Stimulated activated CD8-positive, alpha-beta memory T cell treated with anti-CD3 and anti-CD28 coated beads, Interleukin-15, amount 100 ng/mL, for 48 hours (primary cell): ENCODE measurements at places on chromosomes 11 and 22.

DNA sequence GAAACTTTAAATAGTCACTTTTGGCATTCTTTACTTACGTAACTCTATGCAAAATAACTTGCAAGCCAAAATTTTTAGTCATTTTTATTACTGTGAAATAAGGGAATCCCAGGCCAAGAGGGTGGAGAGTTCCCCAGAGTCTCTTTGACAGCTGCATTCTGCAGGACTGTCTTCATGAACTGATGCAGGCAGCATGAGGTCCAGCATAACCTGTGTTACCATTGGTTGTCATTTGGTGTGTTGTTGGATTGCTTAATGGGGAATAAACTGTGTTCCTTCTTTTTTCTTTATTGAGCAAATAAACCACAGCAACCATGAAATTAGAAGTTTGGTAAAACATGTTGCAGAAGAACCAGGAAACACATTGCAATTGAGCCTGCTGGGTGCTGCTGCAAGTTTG, 24.6 kb downstream of the MMP27 start:
- no peak for DNase-seq

- DNase-seq: no peak
These were observed 328.3 kb downstream of the FAT3 start for GRCh38 chr11:92552942-92553341.

DNA sequence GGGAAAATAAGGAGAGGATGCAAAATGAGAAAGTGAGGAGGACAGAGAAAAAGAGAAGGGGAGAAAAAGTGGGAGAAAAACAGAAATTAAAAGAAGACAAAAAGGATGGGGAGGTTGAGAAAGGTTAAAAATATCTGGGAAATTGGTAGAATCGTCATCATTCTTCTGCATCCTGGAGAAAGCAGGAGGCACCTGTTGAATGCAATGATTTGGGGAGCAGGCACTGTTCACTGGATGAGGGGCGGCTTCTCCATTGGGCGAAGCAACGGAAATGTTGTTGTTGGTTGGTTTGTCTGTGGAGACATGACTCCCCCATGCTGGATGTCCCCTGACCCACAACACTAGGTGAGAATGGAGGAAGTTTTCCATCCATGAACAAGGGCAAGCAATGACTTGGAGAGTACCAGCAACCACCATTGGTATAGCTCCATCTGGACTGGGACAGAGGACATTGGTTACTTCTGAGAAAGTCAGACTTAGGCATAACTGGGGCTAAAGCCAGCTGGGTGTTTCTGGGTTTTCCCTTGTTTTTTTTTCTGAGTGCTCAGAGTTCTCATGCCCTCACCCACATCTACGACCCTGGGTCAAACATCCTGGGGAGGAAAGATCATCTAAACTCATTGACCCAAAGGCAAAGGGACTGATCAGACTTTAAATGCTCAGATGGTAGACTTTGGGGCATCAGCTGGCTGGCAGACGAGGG, 11.9 kb upstream of the CD44 start:
- no peak for DNase-seq

DNA sequence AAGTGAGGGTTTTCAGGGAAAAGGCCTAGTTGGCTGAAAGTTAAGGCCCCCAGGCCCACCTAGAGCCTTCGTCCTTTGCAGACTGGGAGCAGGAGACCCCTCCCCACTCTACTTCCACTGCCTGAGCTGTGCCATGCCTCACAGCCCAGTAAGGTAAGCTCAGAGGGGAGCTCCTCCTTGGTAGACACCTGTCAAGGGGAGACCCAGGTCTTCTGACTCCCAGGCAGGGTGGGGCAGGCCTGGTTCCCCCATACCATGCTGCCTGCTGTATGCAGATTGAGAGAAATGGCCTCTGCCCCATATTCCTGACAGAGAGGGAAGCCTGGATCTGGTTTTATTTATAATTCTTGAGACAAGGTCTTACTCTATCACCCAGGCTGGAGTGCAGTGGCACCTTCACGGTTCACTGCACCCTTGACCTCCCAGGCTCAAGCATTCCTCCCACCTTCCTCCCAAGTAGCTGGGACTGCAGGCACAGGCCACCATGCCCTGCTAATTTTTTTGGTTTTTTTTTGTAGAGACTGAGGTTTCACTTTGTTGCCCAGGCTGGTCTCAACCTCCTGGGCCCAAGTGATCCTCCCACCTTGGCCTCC, 697 bp downstream of the RAB36 start:
- no peak for DNase-seq

GRCh38 chr11:64759722-64760719, at the start of gene PYGM:
Gene PYGM (minus strand): TSS chr11:64759974. CDS start chr11:64759898, 76 bp downstream.
- no peak for DNase-seq

DNA sequence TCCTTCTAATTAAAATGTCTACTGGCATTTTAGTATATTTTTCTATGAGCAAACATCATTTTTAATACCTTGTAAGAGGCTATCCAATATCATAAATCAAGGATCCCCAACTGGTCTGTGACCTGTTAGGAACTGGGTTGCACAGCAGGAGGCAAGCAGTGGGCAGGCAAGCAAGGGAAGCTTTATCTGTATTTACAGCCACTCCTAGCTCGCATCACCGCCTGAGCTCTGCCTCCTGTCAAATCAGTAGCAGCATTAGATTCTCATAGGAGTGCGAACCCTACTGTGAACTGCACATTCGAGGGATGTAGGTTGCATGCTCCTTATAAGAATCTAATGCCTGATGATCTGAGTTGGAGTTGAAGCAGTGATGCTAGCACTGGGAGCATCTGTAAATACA, 70.2 kb upstream of the CREB3L1 start:
- no peak for DNase-seq

DNA sequence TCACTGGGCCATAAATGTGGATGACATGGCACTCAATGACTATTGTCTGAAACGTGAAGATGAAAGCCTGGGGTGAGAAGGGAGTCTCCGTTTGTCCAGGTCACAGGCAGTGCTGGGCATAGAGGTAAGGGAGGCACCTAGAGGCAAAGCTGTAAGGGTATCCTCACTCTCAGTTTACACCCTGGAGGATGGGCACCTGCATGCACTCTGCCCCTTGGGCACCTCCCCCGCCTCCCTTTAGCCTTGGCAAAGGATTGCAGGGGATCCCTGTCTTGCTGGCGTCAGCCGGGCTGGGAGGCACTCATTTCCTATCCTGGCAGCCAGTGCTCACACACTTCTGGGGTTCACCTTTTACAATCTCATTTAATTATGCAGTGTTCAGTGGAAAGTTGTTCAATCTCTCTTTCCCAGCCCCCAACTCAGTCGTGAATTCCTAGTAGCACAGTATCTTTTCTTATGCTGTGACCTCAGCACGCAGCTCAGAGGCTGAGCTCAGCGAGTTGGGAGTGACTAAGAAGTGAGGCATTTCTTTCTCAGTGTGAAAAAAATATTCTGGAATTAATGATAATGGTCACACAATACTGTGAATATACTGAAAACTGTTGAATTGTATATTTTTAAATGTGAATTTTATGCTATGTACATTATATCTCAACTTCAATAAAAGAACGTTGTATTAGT, 866.6 kb downstream of the BRD1 start:
- DNase-seq: no peak

GRCh38 chr11:114044042-114044871, 15.3 kb upstream of the ZBTB16 start:
- no peak for DNase-seq

- no peak for DNase-seq
These were observed 13.3 kb upstream of the LIPT2 start for GRCh38 chr11:74506823-74507222.

- DNase-seq: no peak
These were observed 53.4 kb downstream of the GAB2 start for GRCh38 chr11:78364128-78364751.

- DNase-seq: no peak
These were observed 36.3 kb downstream of the PDE2A start for GRCh38 chr11:72637926-72638325.

GRCh38 chr22:30332994-30333706, 6.4 kb upstream of the TBC1D10A start:
- DNase-seq: no peak

DNA sequence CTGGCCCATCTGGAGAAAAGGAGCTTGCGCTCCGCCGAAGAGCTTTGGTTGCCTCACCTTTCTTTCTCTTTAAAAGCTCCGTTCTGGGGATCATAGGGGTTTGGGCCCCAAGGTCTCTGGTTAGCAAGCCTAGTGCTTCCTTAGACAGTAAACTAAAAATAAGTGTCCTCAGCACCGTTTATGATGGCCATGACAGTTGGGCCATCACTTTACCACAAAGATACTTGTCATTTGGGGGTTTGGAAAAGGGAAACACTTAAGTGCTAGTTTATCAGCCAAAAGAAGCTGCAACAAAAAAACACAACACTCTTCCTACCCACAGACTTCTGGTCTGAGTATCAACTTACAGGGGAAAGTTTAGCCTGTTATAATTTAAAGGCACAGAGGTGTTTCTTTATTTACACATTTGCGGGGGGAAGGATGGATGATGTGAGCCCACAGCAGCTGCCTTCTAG, 88.4 kb upstream of the CD44 start:
- DNase-seq: no peak

DNA sequence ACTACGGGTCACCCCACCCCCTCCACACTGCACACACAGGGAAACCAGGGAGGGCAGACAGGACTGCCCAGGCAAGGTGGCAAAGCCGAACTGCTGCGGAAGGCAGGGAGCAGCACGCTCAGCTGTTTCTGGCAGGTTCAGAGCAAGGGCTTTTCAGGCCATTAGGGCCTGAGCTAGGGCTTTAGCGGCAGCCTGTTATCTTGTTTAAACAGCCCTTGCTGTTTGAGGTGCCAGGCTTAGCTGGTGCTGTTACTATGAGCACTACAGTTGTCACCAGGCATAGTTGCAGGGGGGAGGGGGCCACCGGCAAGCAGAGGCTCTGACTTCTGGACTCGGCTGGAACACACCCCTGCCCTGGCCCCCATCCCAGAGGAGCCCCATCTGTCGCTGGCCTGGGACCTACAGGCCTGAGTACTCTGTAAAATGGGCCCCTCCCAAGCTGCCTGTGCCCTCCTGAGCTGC, 34.9 kb downstream of the RSPH14 start:
- no peak for DNase-seq

GRCh38 chr22:23375031-23375827, 194.9 kb downstream of the BCR start:
- no peak for DNase-seq

GRCh38 chr11:65183201-65183891, 1.6 kb downstream of the CAPN1 start:
- no peak for DNase-seq

- DNase-seq: no peak
These were observed 91.2 kb downstream of the ARHGAP42 start for GRCh38 chr11:100778166-100778785.

DNA sequence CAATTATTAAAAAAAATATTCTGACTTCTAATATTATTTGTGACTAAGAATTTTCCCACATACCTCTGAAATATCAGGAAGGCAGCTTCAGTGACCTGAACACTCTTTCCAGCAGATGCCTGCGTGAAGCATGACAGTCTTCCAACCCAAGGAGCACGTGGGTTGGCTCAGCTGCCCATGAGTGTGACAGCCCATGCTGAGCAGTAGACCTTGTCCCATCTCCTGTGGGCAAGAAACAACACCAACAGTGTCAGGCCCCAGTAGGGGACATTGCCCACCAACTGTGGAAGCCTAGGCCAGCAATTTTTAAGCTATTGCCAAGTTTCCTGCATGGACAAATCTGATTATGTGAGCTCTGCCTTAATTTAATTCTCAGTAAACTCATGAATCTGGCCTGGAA, 66.4 kb upstream of the OLFML1 start:
- no peak for DNase-seq

- no peak for DNase-seq
These were observed 53.9 kb downstream of the CACNA1I start for GRCh38 chr22:39624501-39624821.

DNA sequence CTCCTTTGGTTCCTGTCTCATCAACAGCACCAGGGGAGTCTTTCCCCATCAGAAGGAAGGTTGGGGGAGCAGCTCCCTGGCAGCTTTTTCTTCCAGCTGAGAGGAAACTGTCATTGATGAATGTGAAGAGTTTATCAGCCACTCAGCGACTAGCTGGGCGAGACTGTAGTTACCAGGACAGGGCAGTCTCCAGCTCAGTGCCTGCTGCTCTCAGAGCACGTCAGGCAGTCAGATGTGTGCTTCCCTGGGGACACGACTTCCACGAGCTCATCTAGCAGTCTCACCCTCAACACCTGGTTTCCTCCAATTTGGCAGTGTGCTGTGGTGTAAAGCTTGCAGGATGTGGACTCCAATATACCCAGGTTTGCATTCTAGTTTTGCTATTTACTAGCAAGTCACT, 12.5 kb upstream of the C1QTNF4 start:
- no peak for DNase-seq
